Activated T-cell treated with anti-CD3 and anti-CD28 coated beads, Interleukin-2, amount 50 U/mL, for 72 hours (primary cell): ENCODE measurements at places on chromosomes 2 and 18. TPM values are rescaled to one million over a fixed set of nuclear protein-coding genes. Genes with fewer than 3 reads are reported as not detected.

- DNase-seq: no peak
These were observed 194.2 kb downstream of the INHBB start for GRCh38 chr2:120539937-120540718.

GRCh38 chr2:12506846-12507245 is 209.9 kb upstream of the TRIB2 start:
- no peak for DNase-seq

- no peak for DNase-seq
These were observed 106.0 kb downstream of the UBR3 start for GRCh38 chr2:169933124-169933711.

- no peak for DNase-seq
These were observed 185.0 kb downstream of the CELF4 start for GRCh38 chr18:37380546-37381110.

GRCh38 chr2:183124222-183124956 is at the start of gene NUP35:
Gene NUP35, plus strand, starts transcription at chr2:183124443. Its CDS starts 15 bp downstream, at chr2:183124458.
- peak; percentile 84 for DNase-seq

DNA sequence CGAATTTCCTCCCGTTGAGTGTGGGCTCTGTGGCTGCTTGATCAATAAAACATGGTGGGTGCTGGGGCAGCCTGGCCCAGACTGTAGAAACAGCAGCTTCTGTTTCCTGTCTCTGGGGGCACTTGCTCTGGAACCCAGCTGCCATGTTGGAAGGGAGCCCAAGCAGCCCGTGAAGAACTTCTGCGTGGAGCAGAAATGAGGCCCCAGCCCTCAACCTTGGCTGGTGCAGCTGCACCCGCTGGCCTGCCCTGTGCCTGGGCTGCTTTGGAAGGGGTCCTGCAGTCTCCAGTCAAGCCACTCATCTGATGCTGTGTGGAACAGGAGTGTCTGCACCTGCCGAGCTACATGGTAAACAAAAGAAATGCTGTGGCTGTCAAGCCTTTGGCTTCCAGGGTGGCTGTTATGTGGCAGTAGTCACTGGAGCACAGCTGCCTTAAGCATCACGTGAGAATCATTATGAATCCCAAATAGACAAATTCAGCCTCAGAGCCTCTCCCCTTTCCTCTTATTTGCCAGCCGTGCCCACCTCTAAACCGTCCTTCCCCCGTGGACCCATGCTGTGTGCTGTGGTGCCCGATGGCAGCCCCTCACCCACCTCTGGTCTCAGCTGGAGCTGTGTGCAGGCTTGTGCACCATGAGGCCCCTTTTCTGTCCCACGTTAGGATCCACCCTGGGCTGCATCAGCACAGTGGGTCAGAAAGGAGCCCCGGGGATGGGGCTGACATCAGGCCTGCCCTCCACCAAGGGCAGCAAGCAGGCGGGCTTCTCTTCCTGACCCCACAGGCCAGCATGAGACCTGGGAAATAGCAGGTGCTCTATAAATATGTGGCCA is 134.0 kb upstream of the HDAC4 start:
- no peak for DNase-seq

GRCh38 chr18:40004246-40004645 is 1950.8 kb upstream of the PIK3C3 start:
- DNase-seq: no peak

DNA sequence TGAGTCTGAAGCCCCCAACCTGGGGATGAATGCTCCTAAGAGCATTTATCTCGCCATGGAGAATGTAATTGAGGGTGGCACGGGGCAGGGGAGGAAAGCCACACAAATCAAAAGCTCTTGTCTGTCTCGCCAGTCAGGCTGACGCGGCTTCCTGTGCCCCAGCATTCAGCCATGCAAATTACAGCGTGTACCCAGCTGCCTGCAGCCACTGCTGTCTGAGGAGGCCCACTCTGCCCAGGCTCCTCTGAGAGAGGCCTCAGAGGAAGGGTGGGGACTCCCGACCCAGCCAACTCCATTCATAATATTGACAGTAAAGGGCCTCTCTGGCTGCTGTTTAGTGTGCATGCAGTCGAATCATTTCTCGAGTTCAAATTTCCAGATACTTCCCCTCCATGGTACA is 22.0 kb downstream of the SMAD7 start:
- DNase-seq: peak; percentile 79

GRCh38 chr2:210548878-210549384 is 7.5 kb upstream of the CPS1 start:
- DNase-seq: no peak

DNA sequence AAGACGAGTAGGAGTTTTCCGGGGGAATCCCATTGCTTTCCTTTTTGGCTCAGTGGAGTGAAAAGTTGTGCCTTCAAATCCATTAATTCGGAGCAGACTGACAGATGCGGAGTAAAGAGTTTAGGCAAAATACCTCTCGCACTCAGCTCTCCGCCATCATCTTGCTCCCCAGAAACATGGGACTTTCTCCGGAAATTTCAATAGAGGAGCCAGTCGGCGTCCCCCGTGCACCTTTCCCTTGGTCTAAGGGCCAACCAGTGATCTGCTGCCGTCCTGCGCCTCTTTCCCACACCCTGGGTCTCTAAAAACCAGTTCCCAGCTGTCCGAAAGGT is 318 bp downstream of the TYW5 start:
- no peak for DNase-seq

- DNase-seq: no peak
These were observed 990.9 kb upstream of the ACVR2A start for GRCh38 chr2:146853741-146854444.

GRCh38 chr2:177229442-177230242 is 17.0 kb downstream of the HNRNPA3 start:
- DNase-seq: no peak

DNA sequence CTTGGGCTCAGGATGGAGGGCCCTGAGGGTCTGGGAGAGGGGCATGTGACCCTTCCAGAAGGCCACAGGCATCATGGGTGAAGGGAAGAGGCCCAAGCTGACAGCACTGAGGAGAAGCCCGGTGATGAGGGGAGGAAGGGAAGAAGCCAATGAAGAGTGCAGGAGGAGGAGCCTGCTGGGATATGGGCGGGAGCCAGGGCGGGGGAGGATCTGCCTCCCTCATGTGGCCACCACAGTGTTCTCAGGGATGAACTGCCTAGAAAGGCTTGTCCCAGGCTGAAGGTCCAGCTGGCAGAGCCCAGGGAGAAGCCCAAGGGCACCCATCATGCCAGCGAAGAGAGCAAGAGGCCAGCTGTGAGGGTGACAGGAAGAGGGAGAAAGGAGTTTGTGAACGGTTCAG is 24.6 kb upstream of the PLB1 start:
- no peak for DNase-seq

GRCh38 chr2:222903234-222904220 is 42.7 kb downstream of the ACSL3 start:
- DNase-seq: peak; percentile 33

GRCh38 chr2:24859968-24860600 is 60.0 kb downstream of the ADCY3 start:
- DNase-seq: no peak

DNA sequence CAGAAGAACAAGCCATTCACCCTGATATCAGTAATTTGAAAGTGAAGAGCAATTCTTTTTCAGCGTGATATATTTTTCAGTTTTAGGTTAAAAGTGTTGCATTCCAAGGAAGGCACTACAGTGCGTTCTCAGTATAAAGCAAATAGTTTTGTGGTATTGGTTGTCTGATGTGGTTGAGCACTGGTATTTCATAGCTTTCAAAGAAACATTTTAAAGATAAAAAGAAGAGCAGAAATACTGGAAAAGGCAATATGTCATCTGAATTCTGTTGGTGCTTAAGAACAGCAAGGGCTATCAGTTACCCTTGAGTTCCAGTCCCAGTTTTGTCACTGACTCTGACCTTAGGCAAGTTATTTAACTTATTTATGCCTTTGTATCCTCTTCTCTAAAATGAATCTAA is 191.6 kb downstream of the BABAM2 start:
- no peak for DNase-seq

GRCh38 chr2:38533180-38533579 is 69.5 kb downstream of the HNRNPLL start:
- no peak for DNase-seq

- no peak for DNase-seq
These were observed 69.0 kb downstream of the TXNL1 start for GRCh38 chr18:56569416-56569815.

DNA sequence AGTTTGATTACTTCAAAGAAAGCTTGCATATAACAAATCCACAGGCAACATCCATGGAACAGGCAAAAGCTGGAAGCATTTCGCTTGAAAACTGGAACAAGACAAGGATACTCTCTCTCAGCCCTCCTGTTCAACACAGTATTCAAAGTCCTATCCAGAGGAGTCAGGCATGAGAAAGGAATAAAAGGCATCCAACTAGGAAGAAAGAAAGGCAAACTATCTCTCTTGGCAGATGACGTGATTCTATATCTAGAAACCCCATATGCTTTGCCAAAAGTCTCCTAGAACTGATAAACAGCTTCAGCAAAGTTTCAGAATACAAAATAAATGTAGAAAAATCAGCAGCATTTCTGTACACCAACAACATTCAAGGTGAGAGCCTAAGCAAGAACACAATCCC is 34.1 kb upstream of the MC4R start:
- no peak for DNase-seq

DNA sequence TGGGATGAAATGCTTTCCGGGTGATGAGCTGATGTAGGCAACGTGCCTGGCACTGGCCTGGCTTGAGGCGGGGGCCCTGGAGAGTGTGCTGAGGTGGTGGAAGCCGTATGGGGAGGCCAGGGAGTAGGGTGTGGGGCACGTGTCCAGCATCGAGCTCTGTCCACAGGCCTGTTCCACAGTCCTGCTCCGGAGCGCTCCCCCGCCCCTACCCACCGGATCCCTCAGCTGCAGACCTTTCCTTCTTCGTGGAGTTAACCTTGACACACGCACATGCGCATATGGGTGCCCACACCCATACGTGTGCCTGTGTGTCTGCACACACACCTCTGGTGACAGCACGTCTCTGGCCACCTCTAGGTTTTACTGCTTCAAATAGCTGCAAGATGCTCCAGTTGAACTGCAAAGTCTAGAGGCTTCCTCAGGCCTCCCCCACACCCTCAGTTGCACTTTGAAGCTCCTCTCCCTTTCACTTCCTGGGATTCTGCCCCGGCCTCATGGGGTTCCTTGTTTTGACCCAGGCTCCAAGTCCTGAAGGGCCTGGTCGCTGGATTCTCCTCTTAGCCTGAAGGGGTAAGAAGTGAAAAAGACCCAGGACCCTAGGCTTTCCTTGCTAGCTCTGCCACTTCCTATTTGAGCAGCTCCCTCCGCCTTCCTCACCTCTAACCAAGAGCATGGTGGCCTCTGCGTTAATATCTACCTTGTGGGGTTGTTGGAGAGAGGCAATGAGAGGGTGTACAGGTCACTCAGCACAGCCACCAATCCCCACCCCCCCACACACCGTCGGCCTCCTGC is 49.5 kb downstream of the INHBB start:
- DNase-seq: no peak

DNA sequence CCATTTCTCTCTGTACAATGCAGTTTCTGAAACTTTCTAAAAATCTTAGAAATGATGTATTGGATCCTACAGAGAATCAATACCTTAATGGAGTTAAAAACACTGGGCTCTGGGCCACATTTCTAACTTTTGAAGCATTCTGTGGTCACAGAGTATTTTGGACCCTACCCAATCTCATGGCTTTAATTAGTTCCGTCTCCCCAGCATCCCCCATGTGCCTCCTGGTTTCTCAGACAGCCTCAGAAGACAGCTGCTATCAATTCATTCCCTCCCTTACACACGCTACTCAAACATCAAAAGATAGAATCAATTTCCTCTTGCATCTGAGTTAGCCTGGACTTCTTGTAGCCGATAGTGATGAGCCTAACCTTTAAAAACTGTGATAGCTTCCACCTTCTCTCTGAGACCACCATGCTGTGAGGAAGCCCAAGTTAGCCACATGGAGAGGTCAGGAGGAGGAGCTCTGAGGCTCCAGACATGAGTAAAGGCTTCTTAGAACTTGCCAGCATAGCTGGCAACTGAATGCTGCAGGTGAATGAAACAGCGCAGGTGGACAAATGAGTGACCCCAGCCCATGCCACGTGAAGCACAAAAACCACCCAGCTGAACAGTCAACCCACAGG is 10.4 kb downstream of the ADCY3 start:
- DNase-seq: no peak

DNA sequence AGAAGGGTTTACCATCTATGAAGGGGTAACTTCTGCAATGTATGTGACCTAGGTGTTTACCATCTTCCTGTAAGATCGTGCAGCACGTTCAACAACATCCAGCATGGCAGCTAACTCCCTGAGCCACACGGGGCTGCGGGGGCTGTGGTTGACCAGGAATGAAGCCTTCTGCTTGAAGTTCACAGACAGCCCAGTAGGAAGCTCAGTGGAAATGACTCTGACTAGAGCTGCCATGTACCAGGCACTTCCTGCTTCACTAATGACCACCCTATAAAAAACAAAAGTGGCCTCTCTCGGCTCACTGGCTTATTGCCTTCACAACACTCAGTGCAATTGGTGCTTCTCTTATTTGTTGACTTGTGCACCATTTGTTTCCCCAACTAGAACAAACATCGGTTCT is 99.7 kb upstream of the SMAD7 start:
- DNase-seq: no peak

DNA sequence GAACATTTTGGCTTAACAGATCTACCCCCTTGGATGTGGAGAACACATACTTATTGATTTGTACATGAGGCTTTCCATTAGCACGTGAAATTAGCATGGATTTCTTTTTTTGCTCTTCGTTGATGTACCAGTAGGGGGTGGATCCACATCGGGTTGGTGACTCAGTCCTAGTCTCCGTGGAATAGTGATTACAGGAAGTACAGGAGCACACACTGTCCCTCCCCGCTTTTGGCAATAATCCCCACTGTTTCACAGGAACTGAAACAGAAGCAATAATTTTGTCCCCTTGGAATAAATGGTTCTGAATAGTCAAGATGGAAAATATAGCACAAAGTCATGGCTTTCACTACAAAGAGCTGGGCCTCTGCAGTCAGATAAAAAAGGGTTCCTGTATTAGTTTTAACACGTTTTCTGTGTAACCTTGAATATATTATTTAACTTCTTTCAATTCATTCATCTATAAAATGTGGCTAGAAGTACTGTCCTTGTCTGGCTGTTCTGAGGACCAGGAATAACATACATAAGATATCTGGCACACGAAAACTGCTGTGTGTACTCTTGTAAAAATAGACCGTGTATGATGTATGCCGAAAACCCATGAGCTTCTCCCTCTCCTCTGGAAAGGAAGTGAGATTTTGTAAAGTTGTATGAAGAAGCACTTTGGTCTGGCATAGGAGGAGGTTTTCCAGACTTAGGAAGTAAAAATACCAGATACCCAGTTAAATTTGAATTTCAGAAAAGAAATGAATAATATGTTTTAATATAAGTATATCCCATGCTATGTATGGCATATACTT is 229.2 kb downstream of the GALR1 start:
- DNase-seq: no peak

GRCh38 chr2:74008761-74009395 is 24.2 kb downstream of the TET3 start:
- no peak for DNase-seq

SOS1 gene
- 110 TPM for total RNA-seq

ZNF24 gene
- total RNA-seq: 57.4 TPM

CFAP65 gene
- not detected for total RNA-seq

ARHGAP28 gene
- total RNA-seq: not detected

KIF3C gene
- total RNA-seq: 4.2 TPM

MC4R gene
- not detected for total RNA-seq

MYO3B gene
- total RNA-seq: 3.8 TPM

UGT1A5 gene
- total RNA-seq: not detected

RNF144A gene
- total RNA-seq: 52.1 TPM

GPR155 gene
- 12.6 TPM for total RNA-seq

RBBP8 gene
- 64.2 TPM for total RNA-seq
